Stimulated activated CD8-positive, alpha-beta memory T cell treated with anti-CD3 and anti-CD28 coated beads, Interleukin-15, amount 100 ng/mL, for 4 hours (primary cell): ENCODE measurements at places on chromosomes 7 and 10.

GRCh38 chr7:151588982-151589381, 69.3 kb upstream of the RHEB start:
- no peak for DNase-seq

DNA sequence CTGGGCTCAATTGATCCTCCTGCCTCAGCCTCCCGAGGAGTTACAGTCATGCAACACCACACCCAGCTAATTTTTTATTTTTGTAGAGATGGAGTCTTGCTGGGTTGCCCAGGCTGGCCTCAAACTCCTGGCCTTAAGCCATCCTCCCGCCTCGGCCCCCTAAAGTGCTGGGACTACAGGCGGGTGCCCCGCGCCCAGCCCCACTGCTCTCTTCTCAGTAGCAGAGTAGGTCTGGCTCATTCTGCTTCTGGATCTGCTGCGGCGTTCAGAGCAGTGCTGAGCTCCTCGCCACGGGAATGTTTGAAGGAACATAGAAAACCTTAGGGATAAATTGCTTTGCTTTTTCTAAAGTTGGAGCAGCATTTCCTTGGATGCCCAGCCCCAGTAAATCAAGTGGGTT, 27.4 kb downstream of the WIPI2 start:
- no peak for DNase-seq

DNA sequence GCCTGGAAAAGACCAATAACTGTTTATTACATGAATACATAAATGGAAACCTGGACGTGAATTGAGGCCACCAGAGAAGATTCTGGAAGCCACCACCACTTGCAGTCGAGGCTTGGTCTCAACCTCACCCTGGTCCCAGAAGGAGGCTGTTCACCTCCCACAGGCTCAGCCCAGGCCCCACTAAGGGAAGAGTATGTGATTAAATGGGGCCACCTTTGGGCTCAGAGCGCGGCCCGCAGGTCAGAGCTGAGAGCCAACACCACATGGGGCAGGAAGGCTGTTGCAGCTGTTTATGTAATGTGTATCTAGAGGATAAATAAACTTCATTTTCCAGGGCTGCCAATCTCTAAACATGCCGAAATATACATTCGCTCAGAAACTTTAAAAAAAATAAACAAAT, 17.6 kb upstream of the FGFR2 start:
- DNase-seq = no peak

DNA sequence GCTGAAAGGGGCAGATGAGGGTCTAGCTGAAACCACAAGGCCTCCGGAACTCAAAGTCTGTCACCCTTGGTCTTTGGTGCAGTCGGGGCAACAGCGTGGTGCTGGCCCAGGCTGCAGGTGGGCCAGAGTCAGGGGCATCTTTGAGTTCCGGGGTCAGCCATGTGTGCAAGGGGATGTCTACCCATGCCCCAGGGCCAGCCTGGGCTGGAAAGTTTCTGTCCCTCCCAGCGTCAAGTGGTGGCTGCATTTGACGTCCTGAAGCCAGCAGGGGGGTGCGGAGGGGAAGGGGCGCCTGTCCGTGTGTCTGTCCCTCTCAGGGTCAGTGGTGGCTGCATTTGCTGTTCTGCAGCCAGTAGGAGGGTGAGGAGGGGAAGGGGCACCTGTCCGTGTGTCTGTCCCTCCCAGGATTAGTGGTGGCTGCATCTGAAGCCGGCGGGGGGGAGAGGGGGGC, 638 bp downstream of the BRAT1 start:
- no peak for DNase-seq

- no peak for DNase-seq
Measured at GRCh38 chr10:131556061-131556896, 244.8 kb upstream of the TCERG1L start.

DNA sequence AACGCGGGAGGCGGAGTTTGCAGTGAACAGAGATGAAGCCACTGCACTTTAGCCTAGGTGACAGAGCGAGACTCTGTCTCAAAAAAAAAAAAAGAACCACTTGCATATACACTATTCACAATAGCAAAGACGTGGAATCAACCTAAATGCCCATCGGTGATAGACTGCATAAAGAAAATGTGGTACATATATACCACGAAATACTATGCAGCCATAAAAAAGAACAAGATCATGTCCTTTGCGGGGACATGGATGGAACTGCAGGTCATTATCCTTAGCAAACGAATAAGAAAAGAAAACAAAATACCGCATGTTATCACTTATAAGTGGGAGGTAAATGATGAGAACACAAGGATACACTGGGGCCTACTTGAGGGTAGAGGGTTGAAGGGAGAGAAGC, 39.5 kb downstream of the EGFR start:
- DNase-seq = no peak

GRCh38 chr7:173209-173918, 19.0 kb upstream of the FAM20C start:
- DNase-seq = no peak

- no peak for DNase-seq
Measured at GRCh38 chr10:124425227-124425962, 6.7 kb upstream of the OAT start.

- no peak for DNase-seq
Measured at GRCh38 chr10:66252986-66253385, 672.9 kb upstream of the LRRTM3 start.

DNA sequence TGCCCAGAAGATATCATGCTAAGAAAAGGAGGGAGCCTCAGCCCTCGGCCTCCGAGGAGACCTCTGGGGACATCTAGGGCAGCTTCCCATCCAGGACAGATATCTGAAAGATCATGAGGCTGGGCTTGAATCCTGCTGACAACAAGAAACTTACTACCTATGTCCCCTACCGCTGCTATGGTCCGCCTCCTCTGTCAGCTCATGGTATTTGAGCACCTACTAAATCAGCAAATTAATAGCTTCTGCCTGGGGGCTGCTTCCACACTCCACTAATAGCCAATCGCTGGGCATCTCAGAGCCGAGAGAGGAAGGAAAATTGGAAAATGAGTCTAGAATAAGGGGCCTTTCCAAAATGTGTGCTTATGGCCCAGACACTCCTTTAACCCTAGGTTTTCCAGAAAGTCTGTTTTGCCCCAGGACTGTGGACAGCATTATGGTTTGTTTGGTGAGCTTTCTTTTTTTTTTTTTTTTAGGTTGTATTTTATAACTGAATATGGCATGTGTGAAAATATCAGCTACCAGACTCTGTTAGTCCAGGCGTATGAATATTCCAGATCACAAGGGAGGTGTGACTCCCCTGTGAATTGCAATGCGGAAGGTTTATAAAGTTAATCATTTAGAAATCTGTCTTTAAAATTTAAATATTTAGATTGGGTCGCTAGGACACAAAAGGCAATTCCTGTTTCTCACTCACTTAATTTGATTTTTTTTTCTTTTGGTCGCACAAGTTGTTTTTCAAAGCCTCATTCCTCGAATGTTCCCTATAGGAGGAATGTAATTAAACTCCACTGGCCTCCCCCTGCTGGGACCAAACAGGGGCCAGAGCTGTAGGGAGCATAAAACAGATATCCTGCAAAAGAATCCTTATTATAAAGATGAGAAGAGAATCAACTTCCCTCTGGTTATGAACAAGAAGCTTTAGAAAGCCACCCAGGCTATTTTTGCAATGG, 89.4 kb downstream of the PARP12 start:
- no peak for DNase-seq

DNA sequence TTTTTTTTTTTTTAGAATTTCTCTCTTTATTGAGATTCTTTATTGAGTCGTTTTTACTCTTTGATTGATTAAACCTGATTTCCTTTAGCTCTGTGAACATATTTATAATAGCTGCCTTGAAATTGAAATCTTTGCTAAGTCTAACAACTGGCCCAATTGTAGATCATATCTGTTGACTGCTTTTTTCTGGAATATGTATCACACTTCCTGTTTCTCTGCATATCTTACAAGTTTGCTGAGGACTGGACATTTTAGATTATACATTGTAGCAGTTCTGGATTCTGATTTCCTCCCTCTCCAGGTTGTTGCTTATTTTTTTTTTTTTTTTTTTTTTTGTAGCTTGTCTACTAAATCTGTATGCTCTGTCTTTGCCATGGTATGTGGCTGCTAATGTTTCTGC, 56.3 kb downstream of the PRKAR2B start:
- DNase-seq = no peak

DNA sequence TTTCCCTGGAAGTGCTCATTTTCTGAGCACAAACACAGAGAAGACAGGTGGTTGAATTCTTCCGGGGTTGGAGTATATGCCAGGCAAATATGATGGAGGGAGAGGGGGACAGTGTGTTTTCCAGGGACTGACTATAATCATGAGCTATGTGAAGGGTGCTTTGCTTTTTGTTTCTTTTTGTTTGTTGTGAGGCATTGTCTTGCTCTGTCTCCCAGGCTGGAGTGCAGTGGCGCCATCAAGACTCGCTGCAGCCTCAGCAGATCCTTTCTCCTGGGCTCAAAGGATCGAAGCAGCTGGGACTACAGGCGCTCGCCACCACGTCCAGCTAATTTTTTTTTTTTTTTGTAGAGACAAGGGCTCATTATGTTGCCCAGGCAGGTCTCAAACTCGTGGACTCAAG, 47.3 kb upstream of the CPN1 start:
- DNase-seq = no peak

DNA sequence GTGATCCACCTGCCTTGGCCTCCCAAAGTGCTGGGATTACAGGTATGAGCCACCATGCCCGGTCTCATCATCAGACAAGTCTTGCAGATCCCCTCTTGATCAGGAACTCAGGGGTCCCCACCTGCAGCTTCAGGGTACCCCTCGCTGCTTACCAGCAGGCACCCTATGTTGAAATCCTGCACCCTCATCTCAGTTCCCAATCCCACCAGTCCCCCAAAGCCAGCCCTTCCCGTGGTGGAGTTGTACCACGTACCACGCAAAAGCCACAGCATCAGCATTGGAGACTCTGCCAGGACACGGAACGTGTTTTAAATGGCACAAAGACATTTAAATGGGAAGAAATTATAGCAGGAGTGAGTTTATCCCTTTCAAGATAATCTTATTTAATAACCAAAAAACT, 202.0 kb downstream of the CUX1 start:
- no peak for DNase-seq

GRCh38 chr7:107480932-107481331, 11.1 kb downstream of the GPR22 start:
- no peak for DNase-seq

DNA sequence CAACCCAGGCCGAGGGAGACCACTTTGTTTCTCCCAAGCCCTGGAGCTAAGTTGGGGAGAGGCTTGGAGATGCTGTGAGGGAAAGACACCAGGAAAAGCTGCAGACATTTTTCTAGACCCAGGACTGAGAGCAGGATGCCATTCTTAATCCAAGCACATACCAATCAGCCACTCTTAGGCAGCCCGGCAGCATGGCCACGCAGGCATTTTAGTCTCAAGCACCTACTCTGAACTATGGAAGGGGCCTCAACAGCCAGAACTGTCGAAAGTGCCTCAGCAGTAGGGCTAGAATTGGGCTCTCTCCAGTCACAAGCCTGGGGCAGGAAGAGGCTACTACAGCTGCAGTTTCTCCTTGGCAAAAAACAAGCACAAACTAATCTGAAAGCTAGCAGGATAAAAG, 57.8 kb downstream of the GCC1 start:
- no peak for DNase-seq

- no peak for DNase-seq
Measured at GRCh38 chr10:131215776-131216175, 95.7 kb downstream of the TCERG1L start.

DNA sequence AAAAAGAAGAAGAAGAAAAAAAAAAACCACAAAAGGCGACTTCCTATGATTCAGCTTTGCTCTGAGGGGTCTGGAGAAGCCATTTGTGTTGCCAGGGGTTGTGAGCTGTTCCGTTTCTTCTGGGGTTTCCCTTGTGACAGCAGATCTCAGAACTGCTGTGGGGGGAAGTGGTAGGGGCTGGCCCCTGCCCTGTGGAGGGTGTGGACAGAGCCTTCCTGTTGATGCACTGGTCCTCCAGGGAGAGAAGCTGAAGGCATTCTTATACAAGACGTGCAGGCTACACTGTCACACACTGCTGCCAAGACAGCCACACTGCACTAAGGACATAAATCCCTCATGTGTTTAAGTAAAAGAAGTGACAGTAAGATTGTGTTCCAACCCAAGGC, 17.3 kb upstream of the CSGALNACT2 start:
- DNase-seq = no peak

DNA sequence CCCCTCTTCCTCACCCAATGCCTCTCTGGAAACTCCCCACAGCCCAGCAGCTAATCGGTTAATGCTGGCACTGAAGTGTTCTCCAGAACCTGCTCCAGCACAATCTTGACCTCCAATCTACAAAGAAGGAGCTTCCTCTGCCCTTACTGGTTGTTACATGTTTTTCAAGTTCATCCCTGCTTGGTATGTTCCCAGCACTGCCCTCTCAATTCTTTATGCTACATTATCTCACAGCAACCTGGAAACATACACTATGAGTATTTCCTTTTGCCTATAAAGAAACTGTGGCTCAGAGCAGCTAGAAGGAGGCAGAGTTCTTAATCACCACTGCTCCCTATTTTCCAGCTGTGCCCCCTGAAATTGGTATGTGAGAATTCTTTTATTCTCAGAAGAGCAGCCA, 84.1 kb upstream of the KMT2E start:
- DNase-seq = no peak

GRCh38 chr10:27558612-27559020, 54.5 kb downstream of the RAB18 start:
- no peak for DNase-seq

- DNase-seq = no peak
Measured at GRCh38 chr10:115969591-115969990, 303.4 kb downstream of the GFRA1 start.

- DNase-seq = no peak
Measured at GRCh38 chr7:137909042-137909441, 62.3 kb upstream of the DGKI start.

DNA sequence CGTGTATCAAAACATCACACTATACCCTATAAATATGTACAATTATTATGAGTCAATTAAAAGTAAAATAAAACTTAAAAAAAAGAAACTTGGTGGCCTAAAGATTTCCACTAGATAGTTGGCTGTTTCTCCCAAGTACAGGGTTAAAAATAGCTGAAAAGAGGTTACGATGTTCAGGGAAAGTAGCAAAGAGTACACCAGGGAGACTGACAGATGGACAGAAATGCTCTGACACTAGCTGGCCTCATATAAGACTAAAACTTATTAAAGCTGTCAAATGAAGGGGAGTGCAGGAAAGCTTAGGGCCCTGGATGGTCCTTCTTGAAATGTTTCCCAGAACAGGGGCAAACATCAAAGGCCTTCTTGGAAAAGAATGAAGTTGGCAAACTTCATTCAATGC, 51.3 kb downstream of the TCAF1 start:
- DNase-seq = no peak

GRCh38 chr7:55066524-55066923, 47.7 kb downstream of the EGFR start:
- DNase-seq = no peak

DNA sequence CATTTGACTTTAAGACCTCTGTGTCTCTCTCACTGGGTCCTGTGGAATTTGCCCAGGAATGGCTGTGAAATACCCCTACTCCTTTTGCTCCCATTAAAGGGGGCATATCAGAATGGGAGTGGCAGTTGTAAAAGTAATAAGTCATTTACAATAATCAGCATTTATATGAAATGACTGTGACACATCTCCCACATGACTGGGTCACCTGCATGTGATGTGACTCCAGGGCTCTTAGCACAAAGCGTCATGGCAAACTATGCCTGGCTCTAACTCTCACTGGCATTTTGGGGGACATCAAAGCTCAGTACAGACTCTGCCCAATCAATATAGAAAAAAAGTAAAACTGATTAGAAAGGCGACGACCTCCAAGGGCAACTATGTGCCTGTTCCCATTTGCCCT, 157.6 kb downstream of the RPS24 start:
- no peak for DNase-seq

- DNase-seq = no peak
Measured at GRCh38 chr7:88614736-88615135, 144.8 kb upstream of the ZNF804B start.
